Stimulated activated CD4-positive, alpha-beta T cell treated with anti-CD3 and anti-CD28 coated beads, Interleukin-12 subunit alpha, Interleukin-12 subunit beta, amount 100 ng/mL, for 24 hours (primary cell): ENCODE measurements at places on chromosomes 3 and 15.

DNA sequence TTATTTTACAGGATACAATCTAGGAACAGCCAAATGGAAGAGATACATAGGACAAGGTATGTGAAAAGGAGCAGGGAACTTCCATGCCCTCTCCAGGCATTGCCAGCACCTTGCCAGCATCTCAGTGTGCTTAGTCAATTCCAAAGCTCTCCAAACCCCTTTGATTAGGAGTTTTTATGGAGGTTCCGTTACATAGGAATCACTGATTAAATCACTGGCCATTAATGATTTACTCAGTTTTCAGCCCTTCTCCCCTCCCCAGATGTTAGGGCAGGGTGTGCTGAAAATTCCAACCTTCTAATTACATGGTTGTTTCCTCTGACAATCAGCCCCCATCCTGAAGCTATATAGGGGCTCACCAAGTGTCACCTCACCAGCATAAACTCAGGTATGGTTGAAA lies 11.5 kb downstream of the MYLK start:
- DNase-seq: no peak

DNA sequence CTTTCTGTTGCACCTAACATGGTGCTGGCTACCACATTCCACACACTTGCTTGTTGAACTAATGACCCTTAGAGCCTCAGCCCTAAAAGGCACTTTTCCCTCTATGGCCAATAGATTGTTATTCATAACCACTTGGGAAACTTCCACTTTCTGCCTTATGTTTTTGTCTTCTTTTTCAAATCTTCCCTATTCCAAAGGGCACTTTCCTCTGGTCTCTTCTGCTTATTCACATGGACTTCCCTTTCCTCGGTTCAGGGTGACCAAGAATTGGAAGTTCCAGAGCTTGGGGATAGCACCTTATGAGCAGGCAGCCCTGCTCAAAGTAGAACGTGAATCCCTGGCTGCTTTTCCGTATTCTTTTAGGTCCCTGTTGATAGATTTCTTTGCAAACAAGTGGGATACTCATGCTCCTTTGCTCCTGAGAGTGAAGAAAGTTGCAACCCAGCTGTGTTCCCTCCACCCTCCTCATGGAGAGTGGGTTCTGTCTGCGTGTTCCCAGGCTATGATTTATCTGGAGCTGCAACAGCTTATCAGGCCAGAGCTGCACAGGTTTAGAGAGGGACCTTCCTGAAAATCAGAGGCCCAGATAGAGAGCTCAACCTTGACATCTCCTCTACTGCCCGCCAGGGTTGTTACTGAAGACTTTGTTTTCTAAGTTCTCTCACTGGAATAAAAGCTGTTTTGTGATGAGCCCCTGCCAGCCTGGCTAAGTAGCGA lies 58.8 kb upstream of the MYZAP start:
- no peak for DNase-seq

DNA sequence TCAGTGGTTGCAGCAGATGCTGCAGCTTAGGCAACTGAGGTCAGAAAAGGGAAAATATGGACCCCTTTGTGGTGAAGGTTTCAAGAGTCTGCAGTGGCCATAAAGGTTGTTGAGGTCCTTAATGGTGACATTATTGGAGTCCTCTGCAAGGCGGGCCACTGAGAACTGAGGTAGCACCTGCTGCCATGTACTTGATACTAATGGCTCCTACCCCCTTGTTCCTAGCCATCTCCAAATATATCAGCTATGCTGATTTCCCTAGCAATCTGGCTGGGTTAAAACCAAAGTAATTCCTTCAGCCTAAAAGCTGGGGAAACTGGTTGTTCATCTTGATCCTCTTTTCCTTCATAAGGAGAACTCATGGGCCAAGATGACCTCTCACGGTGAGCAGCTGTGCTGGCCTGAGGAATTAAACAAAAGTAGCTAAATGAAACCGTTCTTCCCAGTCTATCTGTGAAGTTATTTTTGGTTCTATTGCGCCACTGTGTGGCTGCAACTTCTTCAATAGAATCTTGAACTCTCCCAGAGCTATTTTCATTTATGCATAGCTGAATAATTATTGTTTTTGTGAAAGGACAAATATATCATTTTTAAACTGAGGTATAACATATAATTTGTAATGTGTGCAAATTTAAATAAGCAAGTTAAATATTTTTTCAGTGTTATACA lies 76.1 kb upstream of the PLSCR4 start:
- DNase-seq: no peak

DNA sequence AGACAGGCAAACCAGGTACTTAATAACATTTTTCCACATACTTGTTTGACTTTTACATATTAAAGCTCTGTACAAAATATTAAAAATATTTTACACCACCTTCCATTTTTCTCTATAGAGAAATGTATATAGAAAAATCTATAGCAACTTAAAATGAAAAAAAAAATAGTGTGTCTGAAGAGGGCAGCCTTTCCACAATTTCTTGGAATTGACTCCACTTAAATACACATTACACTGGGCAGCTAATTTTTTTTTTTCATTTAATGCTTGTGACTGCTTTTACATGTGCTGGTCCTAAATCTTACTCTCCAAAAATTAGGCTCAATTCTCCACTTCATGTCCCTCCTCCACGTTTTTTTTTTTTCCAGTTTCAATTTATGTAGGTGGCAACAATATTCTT lies 427.0 kb upstream of the RBMS3 start:
- no peak for DNase-seq

DNA sequence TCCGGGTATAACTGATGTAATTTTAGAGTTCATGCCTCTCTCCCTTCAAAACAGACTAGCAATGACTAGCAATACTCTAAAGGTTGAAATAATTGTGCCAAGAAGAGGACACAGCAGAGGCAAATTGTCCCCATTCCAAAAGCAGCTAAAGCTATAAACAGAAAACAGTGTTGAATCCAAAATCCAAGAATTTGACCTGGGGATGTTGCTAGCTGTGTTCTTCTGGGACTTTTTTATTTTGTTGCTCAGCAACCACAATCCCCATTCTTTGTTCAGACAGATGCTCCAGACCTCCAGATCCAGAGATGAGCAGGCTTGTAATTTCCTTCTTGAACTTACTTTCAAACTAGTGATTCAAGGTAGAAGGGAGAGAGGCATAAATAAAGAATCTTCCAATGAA lies 191.5 kb downstream of the FOXB1 start:
- no peak for DNase-seq

GRCh38 chr15:63263519-63263918 lies 13.9 kb upstream of the APH1B start:
- no peak for DNase-seq

GRCh38 chr15:73617913-73618312 lies 15.3 kb downstream of the NPTN start:
- DNase-seq: no peak
